Kidney epithelial cell (primary cell): ENCODE measurements at places on chromosomes 12 and 14.
A peak's percentile ranks its signal among the peaks of the same experiment; 100 is the strongest.

GRCh38 chr12:24418157-24418556 is 468.7 kb upstream of the SOX5 start:
- DNase-seq = no peak

GRCh38 chr14:50615056-50615455 is 53.0 kb downstream of the SAV1 start:
- DNase-seq = no peak

GRCh38 chr14:101108579-101109346 is 205.2 kb upstream of the RTL1 start:
- DNase-seq = no peak

DNA sequence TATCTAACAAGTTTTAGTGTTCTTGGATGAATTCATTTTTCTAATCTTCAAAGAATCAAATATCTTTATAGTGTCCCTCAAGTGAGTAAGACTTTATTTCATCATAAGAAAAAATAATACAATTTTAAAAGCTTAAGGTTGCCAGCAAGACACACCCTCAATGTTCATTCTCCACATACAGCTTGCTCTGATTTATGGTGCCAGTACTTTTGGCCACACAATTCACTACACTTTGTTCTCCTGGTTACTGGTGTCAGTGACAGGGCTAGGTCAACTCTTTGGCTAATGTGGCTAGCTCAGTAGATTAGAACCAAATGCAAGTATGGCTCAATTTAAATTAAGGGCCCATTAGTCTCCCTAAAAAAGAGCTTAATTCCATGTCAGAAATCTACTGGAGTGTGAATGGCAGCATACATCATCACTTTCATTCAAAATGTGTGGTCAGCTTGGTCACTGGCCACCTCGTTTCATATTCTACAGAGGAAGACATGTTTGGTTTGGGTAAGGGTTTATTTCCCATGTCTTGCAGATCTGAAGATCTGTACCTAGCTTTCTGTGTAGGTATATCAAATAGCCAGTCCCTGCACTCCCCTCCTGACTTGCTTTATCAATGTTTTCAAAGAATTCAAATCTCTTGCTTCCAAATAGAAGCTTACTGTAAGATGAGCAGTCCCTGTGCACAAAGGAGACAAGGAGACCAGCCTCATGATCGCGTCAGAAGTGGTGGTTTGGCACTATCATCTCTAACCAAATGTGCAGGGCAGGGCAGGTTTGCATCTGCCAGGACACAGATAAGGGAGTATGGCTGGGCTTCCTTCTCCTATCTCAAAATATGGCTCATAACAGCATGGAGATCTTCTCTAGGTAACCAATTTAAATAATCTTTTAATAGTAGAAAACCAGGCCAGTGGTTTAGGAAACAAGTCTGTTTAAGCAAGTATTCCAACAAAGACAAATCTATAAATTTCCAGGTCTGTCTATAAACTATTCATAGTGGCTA is 31.3 kb downstream of the HECTD4 start:
- no peak for DNase-seq

GRCh38 chr12:130640496-130640895 is 75.6 kb downstream of the RIMBP2 start:
- no peak for DNase-seq

DNA sequence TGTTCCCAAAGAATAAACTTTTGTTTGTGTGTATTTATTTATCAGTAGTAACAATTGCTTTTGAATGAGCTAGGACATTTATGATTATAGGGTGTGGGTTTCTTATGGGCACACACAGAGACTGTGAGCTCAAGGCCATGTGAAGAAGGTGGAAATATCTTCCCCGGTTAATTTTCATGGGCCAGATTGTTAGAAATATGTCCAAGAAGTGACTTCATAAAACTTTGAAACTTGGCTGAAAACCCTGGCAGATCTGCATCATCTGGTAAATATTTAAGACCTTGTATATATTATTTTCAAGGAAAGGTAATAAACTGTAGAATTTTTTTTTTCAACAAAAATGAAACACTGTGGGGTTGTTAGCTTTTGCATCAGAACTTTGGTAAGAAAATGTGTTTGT is 53.5 kb upstream of the RNU6-8 start:
- DNase-seq = no peak

- DNase-seq = no peak
Measured at GRCh38 chr14:36222952-36223468, 46.5 kb upstream of the PTCSC3 start.

- DNase-seq = no peak
Measured at GRCh38 chr12:132061197-132061596, 82.9 kb downstream of the DDX51 start.

GRCh38 chr12:11171969-11172675 is 1.1 kb downstream of the SMIM10L1 start:
- no peak for DNase-seq

- no peak for DNase-seq
Measured at GRCh38 chr14:100403802-100404365, 80.7 kb downstream of the SLC25A47 start.

DNA sequence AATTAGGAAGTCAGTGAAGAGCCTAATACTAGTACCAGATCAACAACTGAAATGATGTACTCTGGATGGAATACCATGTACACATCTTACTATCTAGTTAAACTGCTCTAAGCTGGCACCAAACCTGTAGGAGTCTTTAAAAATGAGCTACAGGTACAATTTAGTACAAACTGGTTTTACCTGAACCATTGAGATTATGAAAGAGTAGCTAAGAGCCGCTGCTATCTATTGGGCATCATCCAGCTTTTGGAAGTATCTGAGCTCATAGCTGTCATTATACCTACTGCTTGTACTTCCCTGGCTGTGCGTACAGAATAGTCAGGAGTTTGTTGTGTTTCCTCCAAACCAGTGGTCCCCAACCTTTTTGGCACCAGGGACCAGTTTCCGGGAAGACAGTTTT is 12.4 kb downstream of the TBC1D30 start:
- no peak for DNase-seq

DNA sequence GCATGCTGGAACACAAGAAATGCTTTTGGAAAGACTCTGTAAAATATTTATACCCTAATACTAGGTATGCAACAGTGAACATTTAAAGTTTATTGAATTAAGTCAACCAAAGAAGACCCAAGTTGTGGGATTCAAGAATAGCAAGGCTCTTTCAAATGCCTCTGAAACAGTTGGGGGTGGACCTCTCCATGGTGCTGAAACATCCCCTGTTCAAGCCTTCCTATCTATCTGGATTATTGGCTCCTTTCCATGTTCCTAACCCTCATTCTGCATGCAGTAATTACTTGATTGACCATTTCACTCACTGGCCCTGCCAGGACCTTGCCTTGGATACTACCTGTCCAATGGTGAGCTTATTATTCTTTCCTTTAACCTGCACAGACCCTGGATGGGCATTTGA is 349.7 kb downstream of the NRXN3 start:
- DNase-seq = no peak

DNA sequence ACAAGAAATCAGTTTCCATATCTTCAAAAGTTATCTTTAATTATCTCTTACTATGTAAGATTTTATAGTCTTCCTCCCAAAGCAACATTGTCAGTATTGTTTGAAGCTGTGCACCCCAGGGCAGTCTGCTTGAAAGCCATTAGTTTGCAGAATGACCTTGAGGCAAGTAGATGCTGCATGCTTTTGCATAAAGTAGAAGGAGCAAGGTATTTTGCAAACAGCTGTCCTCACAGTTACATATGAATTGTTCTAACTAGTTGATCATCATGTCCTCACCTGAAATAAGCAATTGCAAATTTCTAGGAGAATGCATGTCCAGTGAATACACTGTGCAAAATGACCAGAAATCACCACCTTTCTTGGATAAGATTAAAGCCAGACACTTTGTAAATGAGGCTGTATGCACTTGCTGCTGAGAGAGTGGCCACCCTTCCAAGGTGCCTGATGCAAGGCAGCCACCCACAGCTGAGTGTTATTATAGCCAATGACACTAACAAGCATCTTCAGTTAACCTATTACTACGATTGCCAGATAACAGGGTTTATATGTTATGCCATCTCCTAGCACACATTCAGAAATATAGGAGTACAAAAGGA is 730.0 kb upstream of the TMEM132C start:
- DNase-seq = no peak

DNA sequence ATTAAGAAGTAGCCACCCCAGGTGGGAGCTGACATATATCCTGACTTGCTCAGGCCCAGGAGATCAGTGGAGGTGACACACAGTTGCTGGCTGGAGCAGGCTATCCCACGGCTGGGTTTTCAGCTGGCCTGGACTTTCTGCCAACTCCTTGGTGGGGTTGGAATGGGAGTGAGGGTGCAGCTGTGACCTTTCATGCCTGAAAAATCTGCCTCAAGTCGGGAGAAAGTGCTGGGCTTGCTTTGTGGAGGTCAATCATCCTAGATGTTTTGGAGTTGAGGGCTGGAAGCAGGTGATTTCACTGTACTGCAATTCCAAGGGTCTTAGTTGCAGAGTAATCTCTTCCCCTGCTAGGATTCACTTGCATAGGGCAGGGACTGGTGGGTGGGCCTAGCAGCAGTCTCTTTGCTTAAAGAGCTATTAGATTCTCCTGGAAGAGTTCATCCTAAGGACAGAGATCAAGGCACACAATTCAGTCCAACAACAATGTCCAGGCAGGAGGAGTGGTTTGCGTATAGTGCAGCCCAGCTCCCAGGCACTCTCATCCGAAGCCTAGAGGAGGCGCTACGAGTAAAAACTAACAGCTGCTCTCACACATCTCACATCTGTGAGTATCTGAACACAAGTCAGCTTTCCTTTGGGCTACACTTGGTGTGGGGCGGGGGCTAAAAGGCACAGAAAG is 98.1 kb downstream of the GAS2L3 start:
- DNase-seq = no peak

DNA sequence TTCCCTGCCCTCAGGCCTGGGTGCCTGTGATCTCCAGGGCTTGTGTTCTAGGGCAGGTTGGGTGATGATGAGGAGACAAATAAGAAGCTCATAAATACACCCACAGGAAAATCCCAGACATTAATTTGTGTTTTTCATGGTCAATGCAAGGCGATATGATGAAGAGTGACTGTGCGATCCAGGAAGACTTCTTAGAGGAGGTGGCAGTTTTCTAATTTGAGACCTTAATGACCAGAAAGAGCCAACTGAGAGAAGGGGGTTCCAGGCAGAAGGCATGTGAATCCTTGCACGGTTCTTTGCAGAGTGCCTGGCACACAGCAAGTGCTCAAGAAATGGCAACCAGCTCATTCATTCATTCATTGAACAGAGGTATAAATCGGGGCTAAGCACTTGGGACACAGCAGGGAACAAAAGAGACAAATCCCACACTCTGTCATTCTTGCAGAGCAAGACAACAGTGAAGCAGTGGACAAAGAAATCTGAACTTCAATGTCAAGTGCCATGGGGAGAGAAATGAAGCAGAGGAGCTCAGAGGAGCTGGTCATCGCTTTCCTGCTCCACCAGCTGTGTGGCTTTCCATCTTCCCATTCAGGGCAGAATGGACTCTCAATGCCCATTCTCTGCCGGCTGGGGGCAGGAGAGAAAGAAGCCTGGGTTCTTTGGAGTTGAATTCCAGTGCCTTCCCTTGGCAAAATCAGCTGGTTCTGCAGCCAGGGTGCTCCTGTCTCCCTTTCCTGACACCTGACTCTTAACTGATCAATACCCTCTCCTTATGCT is 128.3 kb downstream of the AACS start:
- no peak for DNase-seq

- peak; percentile 62 for DNase-seq
Measured at GRCh38 chr12:48957141-48958048, at the start of gene ARF3. Gene ARF3 (minus strand): TSS chr12:48957487. CDS start chr12:48941095, 16,392 bp downstream.

DNA sequence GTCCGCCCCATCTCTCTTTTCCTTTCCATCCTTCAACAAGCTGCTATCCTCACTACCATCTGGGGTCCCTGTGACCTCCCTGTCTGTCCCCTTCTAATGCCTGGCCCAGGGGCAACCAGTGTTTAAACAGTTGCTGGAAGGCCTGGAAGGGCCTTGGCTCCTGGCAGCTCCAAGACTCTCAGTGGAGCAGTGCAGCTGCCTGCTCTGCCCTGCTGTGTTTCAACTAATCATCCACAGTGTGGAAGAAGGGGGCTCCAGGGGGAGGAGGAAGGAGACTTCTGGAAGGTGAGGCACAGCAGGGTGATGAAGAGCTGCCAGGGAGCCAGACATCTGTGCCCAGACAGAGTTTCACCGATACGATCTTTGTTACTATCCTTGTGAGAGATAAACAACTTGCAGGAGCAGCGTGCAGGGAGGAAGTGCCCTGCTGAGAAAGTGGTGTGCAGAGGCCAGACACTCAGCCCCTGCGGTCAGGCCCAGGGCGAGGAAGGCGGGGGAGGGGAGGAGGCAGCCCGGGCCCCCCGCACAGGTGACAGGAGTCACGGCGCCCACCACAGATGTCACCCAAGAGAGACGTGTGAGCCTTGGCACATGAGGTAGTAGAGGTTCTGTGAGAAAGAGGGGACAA is 1061.8 kb downstream of the BCL11B start:
- DNase-seq = no peak

DNA sequence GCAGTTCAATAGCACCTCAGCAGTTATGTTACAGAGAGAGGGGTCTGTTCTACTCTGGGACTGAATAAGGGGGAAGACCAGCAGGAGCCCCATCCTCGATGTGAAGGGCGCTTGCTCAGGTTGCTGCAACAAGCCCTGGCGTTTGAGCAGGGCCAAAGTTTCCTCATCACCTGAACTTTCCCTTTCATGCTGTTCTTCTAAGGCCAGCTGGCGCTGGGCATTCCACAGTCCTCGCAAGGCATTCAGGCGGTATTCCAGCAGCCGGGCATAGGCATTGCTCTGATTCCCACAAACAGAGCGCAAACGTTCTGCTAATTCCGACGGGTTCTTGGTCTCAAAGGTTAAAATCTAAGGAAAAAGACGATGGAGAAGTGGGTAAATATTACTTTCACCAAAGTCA is 62.8 kb downstream of the HECTD4 start:
- DNase-seq = no peak

- DNase-seq = no peak
Measured at GRCh38 chr14:84991021-84991420, 538.9 kb upstream of the FLRT2 start.

DNA sequence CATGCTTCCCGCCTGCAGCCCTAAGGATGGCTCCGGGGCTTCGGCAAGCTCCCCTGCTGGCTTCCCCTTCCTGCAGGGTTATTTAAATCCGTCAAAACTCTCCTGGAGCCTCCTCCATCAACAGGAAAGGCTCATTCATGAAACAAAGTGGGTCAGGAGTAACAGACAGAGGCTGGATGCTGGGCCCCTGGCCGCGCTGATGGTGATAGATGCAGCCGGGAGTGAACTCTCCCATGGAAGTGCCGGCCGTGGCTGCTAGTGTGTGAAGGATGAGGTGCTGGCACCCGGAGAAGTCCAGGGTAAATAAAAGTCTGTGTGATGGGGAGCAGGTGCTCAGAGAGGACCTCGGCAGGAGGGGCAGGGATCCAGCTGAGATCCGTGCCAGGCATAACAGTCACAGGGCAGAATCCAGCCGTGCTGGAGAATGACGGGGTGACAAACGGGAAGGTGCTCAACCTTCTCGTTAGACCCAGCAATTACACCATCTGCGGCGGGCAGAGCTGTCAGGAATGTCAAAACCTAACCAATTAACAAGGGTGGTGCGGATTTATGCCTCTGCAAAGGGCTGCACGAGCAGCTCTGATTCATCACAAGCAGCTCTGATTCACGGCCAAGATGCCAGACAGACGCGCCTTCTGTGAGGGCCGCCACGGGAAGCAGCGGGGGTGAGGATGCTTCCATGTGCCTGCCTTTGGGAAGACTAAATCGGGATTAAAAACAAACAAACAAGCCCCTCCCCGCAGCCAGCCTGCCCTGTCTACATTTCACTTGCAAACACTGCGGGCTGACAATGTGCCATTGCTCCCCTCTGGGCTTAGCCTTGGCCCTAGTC is 55.6 kb downstream of the SYNE3 start:
- peak; percentile 89 for DNase-seq

- no peak for DNase-seq
Measured at GRCh38 chr12:100860611-100861010, 66.0 kb downstream of the ANO4 start.

GRCh38 chr14:63652406-63652805 is 10.7 kb upstream of the WDR89 start:
- DNase-seq = no peak
